ENCODE measurements at places on chromosomes 6 and 20.

DNA sequence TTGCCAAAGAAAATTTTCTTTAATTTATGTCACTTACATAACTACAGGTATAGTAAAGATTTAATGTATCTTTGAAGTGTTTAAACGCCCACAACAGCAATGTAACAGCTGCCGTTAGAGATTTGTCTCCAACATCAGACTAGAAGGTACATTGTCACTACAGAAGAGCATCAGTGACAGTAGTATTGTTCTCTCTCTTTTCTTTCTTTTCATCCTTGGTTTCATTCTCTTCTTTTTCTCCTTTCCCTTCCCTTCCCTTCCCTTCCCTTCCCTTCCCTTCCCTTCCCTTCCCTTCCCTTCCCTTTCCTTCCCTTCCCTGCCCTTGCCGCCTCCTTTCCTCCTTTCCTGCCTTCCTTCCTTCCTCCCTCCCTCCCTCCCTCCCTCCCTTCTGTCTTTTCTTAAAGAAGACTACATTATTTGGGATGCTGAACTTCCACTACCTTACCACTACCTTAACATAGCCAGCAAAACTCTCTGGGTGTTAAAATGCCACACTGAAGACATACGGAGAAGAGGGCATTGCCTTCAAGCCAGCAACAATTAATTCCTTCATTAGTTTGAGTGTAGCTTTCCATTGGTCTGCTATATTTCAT, 663.9 kb downstream of the DOK5 start:
- DNase-seq: no peak

- no peak for DNase-seq
These were observed 60.5 kb upstream of the EXOC2 start for GRCh38 chr6:753486-753885.

GRCh38 chr6:151692216-151692615, 115.3 kb upstream of the ESR1 start:
- no peak for DNase-seq

- no peak for DNase-seq
These were observed 509.9 kb downstream of the TENT5A start for GRCh38 chr6:81242624-81243023.

DNA sequence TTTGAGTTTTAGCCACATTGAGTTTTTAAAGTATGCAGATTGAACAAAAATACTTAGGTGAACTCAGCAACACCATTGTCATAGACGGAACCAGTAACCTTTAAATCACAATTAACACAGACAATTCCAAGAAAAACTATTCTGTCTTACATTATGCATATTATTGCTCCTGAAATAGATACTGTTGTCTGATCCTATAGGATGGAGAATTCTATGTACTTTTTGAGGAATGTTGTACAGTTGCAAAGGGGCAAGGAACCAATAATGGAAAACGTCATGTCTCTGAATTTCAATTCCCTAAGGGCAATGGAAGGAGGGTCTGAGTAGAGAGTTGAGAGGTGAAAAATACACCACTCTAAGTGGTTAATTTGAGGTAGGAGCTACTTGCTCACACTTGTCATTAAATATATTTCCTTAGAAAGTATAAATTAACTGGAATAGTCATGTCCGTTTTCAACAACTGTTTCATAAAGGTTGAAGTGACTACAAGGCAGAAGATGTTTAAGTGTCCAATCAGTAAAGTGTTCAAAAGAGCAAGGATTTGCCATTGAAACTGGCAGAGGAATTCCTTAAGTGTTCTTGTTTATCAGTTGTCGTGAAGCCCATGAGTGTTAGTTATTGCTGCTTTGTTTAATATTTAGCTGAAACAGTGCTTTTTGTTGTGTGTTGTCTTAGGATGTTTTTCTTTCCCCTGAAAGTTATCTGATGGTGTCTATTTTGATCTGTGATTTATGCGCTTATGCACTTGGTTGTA, 1.3 kb downstream of the NKAIN2 start:
- no peak for DNase-seq

DNA sequence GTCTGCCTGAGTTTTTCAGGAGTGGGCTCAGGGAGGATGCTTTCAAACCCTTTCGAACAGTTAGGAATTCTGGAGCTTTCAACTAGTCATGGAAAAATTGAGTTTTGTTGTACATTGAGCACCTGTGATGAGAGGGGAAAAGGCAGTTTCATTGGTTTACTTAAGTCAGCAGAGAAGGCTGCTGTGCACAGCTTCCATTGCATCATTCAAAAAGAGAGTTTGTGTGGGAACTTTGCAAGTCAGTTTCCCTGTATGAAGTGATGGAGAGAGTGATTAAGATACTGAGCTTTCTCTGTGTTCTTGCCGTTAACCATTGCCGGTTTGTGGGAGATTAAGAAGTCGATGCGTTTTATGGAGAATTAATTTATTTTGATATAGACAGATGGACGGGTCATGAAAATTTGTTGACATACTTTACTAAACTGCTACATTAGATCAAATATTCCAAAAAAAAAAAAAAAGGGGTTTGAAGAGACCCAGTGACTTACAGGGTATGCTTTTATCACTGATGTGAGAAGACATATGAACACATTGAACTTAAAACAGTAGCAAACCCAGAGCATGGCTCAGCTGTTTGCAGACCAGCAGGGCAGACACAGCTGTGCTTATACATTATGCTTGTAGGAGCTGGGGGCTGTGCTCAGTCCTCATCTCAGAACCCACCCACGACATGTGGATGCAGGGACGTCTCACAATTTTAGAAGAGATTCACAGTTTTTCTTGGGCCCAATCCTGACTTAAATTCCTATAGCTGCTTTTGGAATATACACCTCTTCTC, 234.1 kb downstream of the SOX4 start:
- DNase-seq: no peak

DNA sequence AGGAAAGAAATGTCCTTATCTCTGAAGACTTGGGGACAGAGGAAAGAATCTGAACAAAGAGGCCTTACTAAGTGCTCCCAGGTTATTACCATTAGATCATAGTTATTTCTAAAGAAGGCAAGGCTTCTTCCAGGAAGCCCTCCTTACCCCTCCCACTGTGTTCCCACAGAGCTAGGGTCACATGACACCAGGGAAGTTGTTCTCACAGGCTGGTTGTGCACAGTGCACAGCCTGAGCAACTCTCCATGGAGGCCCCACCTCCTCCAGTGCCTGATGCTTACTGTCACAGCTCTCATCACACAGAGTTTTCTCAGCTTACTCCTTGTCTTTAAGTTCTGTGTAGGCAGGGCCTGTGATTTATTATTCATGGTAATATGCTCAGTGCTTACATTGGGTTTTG, 68.9 kb upstream of the SCGN start:
- no peak for DNase-seq

GRCh38 chr6:78390066-78390465, 477.3 kb upstream of the IRAK1BP1 start:
- no peak for DNase-seq

DNA sequence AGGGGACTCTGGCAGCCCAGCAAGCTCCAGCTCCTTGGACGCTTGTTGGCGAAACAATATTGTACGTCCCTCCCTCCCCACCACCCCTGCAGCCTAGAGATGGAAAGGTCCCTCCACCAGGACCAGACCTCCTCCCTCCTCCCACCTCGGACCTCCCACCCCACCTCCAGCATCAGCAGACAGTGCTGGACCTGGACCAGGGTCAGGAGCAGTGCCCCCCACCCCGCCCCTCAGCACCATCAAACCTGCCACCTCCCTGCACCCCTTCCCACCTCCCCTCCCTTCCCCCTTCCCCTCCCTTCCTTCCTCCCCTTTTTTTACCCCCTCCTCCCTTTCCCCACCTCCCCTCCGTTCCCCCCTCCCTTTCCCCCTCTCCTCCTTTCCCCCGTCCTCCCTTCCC, 98.4 kb downstream of the TAF4 start:
- no peak for DNase-seq

All from stimulated activated CD8-positive, alpha-beta memory T cell treated with anti-CD3 and anti-CD28 coated beads, Interleukin-7, amount 100 ng/mL, for 24 hours (primary cell).